NCI-H510A treated with DMSO at 0.1 percent for 48 hours (cell line): ENCODE measurements at places on chromosomes 11 and 22.

DNA sequence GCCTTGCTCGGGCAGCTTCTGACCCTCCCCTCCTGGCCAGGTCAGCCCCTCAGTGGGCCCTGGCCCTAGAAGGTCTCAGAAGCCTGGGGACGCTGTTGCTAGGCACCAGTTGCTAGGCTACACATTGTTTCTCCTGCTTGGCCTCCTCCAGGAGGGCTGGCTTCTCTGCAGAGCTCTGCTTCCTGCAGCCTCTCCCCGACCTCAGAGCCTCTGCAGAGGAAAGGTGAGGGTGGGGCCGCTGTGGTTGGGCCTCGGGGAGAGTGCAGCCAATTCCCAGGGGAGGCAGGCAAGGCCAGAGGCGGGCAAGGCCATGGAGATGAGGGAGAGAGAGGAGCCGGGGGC is 27.6 kb upstream of the LRRC10B start:
- DNase-seq, result peak; percentile 83

- DNase-seq, result no peak
Measured at GRCh38 chr11:26014456-26015115, 317.3 kb upstream of the ANO3 start.

GRCh38 chr11:3983101-3983500 is 111.5 kb upstream of the RRM1 start:
- DNase-seq, result no peak

GRCh38 chr11:67349036-67349435 is 4.3 kb downstream of the POLD4 start:
- no peak for DNase-seq

DNA sequence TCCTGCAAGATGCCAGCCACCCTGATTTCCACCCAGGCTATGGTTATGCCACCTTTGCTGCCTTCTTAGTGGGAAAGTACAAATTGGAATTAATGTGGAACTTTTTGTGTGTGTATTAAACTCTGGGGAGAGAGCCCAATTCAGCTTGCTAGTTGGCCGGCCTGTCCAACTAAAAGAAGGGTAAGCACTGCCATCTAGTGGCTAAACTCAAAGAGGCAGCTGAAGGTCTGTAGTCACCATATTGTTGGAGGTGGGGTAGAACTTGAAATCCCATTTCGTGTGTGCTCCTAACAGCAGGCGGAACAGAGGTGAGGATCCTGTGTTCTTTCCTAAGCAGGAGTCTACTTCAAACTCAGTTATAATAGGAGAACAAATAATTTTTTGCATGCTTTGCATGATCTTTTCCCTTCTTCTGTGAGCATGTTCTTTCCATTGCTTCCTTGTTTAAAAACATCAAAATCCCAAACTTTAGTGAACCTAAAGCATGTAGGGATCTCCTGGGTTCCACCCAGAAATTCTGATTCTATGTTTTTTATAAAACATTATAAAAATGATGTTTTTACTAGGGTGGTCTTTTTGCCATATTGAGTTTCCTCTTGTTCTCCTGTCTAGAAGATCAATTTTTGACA is 138.8 kb upstream of the SORL1-AS1 start:
- peak; percentile 42 for DNase-seq

- no peak for DNase-seq
Measured at GRCh38 chr11:43923406-43924111, 18.9 kb upstream of the C11orf96 start.

DNA sequence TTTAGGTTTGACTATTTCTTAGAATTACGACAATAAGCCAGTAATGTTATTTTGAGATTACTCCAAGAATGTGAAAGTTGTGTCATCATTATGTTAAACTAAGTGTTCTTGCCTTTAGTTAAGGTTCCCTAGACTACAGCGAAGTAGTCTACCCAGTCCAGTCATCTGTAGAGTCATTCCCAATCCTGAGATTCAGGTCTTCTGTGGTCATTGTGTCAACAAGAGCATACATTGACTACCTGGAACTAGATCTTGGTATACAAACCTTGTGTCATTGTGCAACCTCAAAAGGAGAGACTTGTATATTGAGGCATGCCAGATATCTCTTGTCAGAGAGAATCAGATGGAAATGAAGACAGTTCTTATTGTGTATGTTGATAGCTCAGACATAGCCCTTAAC is 115.9 kb downstream of the ATM start:
- no peak for DNase-seq
